ENCODE measurements at places on chromosomes 1 and 21.
A peak's percentile ranks its signal among the peaks of the same experiment; 100 is the strongest.

- DNase-seq: no peak
Measured at GRCh38 chr1:91651661-91652071, 151.0 kb downstream of the CDC7 start.

- peak; percentile 86 for DNase-seq
Measured at GRCh38 chr1:25796811-25797458, 3.1 kb upstream of the SELENON start.

GRCh38 chr21:42862774-42863503 lies 16.4 kb downstream of the WDR4 start:
- DNase-seq: no peak

DNA sequence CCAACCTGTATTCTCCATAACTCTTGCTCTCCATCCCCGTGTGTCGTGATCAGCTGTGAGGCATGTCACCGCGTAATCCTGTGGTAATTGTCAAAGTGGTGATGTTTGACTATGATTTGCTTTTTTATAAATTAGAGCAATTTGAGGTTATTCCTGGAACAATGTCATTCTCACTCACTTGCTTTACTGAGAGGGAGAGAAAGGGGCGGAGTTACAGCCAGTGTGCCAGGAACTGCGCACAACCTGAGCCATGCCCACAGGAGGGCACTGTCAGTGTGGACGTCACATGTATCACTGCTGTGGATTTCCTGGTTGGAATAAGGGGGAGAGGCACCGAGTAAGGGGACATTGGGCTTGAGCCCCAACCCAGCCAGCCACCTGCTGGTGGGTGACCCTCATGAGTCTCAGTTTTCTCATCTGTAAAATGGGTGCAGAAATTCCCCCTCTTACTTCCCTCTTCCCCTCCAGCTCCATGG lies 6.9 kb downstream of the ADGRB2 start:
- no peak for DNase-seq

- DNase-seq: no peak
Measured at GRCh38 chr21:39669976-39670661, 57.4 kb downstream of the B3GALT5 start.

- no peak for DNase-seq
Measured at GRCh38 chr1:244157731-244158438, 106.8 kb downstream of the ZBTB18 start.

- DNase-seq: no peak
Measured at GRCh38 chr1:31669786-31670592, 25.3 kb upstream of the PEF1 start.

DNA sequence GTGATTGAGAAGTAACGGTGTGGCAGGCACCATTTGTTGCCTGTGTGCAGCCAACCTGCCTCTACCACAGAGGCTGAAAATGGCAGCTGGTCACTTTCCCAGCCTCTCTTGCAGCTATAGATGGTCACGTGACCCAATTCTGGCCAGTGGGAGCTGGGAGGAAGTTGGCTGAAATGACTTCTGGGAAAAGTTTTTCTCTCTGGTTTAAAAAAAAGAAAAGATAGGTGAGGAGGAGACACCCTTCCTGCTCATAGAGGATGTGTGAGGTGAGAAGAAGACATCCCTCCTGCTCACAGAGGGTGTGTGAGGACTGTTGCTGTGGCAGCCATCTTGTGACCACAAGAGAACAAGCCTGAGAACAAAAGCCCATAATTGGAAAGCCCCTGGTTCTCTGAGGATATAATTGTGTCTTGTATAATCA lies 122.8 kb downstream of the SYF2 start:
- DNase-seq: no peak

GRCh38 chr1:9161342-9161741 lies 32.4 kb upstream of the GPR157 start:
- no peak for DNase-seq

DNA sequence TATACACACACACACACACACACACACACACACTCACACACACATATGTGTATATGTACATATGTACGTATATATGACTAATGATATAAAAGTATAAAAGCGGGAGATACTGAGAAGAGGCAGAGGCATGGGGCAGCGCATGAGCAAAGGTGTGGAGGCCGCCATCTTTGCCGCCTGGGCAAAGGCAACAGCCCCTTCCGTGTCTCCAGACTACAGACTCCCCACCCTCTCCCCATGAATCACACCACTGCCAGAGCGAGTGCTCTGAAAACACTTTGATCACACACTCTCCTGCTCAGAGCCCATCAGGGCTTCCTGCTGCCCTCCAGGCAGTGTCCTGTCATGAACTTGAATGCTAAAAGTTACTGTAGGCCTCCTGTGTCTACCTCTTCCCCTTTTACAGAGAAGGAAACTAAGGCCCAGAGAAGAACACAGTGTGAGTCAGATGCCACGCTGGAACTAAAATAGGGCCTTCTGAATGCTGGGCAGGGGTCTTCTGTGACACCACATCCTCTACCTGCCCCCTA lies 54.7 kb upstream of the SSBP3 start:
- no peak for DNase-seq

GRCh38 chr1:47547753-47548573 lies 110.1 kb downstream of the FOXD2 start:
- no peak for DNase-seq

DNA sequence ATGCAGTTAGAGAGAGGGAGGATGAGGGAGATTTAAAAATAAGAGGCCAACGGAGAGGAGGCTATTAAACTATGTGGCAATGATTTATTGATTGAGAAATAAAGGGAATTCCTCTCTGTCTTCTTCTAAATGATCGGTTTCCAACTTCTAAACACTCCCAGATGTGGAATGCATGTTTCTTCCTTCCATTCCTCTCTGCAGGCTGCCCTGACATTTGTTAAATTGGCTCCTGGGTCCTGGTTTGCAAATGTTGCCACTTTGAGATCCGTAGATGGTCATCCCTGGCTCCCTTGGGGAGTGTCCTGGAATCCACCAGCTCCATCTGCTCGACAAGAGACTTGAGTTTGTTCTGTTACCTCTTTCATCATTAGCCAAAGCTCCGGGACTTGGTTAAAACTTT lies 10.3 kb upstream of the C1orf198 start:
- DNase-seq: no peak

GRCh38 chr1:159132271-159132881 lies 39.0 kb upstream of the CADM3 start:
- DNase-seq: peak; percentile 53

DNA sequence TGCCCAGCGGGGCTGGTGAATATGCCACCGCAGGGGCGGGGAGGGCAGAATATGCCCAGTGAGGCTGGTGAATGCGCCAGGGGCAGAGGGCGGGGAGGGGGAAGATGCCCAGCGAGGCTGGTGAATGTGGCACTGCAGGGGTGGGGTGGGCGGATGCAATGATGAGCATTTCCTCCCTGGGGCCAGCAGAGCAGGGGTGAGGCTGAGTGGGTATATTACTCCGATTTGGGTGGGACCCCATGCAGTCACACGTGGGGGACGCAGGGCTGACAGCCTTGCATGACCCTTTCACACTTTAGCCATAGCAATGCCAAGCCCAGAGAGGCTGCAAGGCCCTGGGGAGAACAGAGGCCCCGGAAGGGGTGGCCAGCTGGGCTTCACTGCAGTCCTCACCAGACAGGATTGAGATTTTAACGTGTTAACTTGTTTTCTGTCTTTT lies 9.3 kb upstream of the SLX9 start:
- DNase-seq: peak; percentile 45

GRCh38 chr1:173448945-173449344 lies 28.2 kb upstream of the PRDX6 start:
- no peak for DNase-seq

DNA sequence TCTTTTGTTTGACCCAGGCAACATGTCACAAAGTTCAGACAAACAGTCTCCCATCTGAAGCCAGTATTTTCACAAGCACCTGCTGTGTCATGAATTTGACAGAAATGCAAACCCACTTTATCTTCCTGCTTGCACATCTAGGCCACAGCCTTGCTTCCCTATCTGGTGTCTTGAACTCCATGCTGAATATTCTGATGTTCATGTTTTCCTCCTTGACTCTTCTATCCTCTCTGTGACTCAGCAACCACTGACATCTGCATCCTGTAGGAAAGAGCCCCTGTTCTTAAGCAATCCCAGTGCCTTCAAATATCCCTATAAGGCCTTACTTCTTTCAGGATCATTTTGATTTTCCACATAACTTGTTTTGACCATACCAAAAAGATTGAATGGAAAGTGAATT lies 6.5 kb downstream of the CD55 start:
- DNase-seq: no peak

DNA sequence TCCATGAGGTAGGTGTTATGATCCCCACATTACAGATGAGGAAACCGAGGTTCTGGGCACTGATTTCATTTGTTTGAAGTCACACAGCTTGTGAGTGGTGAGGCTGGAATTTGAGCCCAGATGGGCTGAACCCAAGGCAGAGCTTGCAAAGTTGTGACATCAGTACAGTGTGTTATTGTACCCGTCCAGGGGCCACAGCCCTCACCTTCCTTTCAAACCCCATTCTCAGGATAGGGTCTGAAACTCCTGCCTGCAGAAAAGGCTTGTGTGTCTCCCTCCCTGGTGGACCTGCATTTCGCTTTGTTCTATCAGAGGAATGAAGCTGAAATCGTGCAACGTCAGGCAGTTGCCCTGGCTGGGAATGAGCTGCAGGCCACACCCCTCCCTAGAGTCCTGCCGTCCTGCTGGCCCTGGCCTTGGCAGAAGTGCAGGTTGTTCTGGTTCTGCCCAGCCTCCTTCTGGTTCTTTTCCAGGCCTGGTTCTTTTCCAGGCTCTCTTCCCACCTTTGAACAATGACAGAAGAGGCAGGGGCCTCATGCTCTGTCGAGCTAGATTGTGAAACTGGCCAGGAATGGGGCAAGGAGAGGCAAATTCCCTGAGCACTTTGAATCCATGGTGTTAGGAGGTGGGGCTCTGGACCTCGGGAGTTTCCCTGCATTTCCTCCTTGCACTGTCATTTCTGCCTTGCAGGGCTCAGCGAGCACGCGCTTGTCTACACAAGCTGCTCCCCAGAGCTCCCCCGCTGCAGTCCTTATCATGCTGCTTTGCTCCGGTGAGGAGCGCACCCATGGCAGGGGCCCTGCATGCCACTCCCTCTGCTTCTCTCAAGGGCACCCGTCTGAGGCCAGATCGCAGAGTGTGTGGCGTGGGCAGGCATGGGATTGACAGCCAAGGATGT lies 8.2 kb upstream of the MYOM3 start:
- no peak for DNase-seq

Measured in stimulated activated CD4-positive, alpha-beta T cell treated with anti-CD3 and anti-CD28 coated beads, Interleukin-1b, Interleukin-23, amount 100 ng/mL, for 4 hours (primary cell).